ENCODE measurements at places on chromosomes 13 and 19.

DNA sequence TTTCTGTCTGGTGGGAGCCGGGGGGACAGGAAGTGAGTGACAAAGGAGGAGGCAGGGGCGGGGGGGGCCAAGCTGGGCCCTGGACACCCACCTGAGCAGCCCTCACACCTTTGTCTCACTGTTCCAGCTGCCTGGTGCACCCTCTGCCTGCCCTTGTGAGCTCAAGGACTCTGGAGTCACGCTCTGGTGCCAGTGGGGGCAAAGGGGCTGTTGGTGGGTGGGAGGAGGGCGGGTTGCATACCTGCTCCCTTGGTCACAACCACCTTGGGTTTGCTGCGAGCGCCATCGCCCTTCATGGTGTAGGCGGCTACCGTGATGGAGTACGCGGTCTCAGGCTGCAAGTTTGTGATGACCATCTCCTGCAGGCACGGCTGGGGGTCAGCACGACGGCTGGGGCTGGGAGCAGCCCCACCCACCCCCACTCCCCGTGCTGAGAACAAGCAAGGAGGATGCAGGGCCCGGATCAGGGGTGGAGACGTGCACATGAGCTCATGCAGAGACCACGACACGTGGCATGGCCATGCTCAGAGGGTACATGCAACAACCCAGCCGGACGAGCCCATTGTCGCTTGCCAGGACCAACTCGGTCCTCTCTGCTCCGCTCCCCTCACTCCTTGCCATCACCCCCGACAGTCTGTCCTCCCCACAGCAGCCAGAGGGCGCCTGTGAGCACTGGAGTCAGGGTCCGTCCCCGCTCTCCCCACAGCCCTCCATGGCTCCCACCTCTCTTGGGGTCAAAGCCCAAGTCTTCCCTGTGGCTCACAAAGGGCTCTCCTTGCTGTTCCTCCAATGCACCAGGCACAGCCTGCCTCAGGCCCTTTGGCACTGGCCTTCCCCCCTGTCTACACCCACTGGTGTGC is 114.9 kb downstream of the PTPRS start:
- no peaks in the 10 kb centered on the region for H3K4me1 ChIP-seq
- no peaks in the 10 kb centered on the region for H3K27me3 ChIP-seq
- no peak overlapping the region for H3K4me3 ChIP-seq
- H3K27ac ChIP-seq = no peak overlapping the region

GRCh38 chr13:23183292-23183691 is 2.5 kb downstream of the SGCG start:
- H3K36me3 ChIP-seq = no peaks in the 10 kb centered on the region
- H3K27ac ChIP-seq = peak overlapping the region; percentile 81
- peaks cover 39% of the 10 kb centered on the region for H3K4me1 ChIP-seq
- H3K27me3 ChIP-seq = no peaks in the 10 kb centered on the region
- peak; percentile 74 for DNase-seq

DNA sequence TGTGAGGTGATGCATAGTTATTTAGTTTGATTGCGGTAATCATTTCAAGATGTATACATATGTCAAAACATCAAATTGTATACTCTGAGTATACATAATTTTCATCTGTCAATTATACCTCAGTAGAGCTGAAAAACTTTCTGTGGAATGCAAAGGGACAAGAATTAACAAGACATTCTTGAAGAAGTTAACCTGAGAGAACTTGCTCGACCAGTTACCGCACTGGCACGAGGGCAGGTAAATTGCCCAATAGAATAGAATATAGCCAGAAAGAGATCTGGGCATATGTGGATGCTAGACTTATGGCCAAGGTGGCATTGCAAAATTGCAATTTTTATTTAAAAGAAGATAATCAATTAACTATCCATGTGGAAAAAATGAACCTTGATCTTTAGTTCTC is 42.3 kb upstream of the GJB6 start:
- H3K4me3 ChIP-seq = no peak overlapping the region
- H3K27ac ChIP-seq = no peak overlapping the region
- no peaks in the 10 kb centered on the region for H3K4me1 ChIP-seq
- DNase-seq = no peak

DNA sequence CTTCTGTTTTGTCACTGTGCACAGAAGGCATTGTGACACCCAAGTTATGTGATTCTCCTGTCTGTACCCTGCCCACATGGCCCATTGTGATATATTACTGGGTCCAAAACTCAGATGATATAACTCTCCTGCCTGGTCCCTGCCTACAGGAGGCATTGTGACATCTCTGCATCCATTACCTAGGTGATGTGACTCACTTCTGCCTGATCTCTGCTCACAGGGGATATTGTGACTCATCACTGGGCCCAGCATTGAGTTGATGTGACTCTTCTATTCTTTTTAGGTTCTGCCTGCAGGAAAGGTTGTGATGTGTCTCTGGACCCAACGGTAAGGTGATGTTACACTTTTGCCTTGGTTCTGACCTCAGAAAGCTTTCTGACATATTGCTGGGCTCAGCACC is 67.9 kb upstream of the ZNF724 start:
- no peak overlapping the region for H3K27ac ChIP-seq
- H3K4me1 ChIP-seq = no peaks in the 10 kb centered on the region
- no peaks in the 10 kb centered on the region for H3K36me3 ChIP-seq
- DNase-seq = no peak
- H3K4me3 ChIP-seq = no peak overlapping the region
- H3K27me3 ChIP-seq = no peaks in the 10 kb centered on the region

DNA sequence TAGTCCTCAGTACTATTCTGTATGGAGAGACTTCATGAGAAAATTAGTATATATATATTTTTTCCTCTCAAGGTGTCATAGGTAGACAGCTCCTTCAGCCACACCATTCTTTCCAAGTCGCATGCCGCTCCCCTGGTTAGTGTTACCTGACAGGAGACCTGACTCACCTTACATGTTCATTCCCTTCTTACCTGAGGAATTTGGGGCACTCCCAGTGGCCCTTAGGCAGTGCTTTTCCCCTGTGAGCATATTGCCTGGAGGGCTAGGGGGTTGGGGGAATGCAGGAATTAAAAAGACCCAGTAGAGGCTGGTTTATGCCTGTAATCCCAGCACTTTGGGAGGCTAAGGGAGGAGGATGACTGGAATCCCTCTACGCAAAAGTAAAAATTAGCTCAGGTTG is 9.0 kb upstream of the ACTN4 start:
- peaks cover 36% of the 10 kb centered on the region for H3K36me3 ChIP-seq
- peak overlapping the region; percentile 4 for H3K27ac ChIP-seq
- no peaks in the 10 kb centered on the region for H3K27me3 ChIP-seq
- peaks cover 8% of the 10 kb centered on the region for H3K4me1 ChIP-seq
- DNase-seq = no peak
- no peak overlapping the region for H3K4me3 ChIP-seq

DNA sequence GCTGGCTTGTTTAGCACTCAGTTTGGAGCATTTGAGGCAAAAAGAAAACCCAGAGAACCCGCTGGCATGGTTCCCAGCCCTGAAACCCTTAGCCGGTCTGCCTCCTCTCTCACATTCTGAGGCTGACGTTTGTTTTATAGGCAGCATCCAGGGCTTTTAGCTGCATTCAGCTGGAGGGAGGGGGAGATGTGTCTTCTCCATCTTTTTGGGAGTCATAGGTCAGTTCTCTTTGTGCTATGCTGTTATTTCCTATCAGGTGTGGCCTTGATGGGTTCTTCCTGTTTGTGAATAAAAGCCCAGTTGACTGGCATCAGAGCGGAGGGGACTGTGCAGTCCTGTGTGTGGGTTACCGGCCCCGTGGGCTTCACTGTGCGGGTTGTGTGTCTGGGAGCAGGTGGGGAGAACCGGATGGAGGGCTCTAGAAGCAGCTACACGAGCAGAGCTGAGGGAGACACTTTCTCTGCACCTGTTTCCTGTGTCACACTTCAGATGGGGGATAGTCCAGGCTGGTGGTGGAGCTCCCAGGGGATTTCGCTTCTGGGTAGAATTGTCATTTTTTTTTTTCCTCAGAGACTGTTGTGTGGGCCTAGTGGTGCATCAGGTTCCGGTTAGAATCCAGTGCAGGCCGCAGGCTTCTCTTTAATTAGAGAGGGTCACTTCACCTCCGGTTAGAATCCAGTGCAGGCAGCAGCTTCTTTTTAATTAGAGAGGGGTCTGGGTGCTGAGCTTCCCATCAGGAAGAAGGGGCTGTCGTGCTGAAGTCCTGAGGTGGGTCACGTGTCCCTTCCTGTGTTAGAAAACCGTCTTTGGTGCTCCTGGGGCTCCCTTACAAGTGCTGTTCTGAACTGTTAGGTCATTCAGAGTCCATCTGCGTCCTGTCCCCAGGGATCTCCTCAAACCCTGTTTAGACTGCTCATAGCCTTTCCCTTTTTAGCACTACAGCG is 69.6 kb downstream of the ARHGEF7 start:
- no peak for DNase-seq
- peaks cover 80% of the 10 kb centered on the region for H3K4me1 ChIP-seq
- H3K36me3 ChIP-seq = no peaks in the 10 kb centered on the region
- peak overlapping the region; percentile 69 for H3K27ac ChIP-seq

DNA sequence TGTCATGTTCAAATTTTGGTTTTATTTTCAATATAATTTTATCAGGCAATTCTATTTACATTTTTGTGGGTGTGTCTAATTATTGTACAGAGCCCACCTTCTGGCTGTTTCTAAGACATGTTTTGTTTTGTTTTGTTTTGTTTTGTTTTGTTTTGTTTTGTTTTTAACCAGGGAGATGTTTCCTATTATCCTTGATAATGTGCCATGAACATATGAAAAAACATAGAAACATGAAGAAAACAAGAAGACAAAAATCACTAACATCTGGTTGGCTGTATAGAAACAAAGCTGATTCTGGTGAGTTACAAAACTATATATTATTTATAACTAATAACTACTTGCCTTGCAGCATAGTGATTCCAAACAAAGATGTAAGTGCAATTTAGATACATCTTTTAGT is 128.1 kb upstream of the TRPC4 start:
- no peak for DNase-seq
- no peak overlapping the region for H3K27ac ChIP-seq
- H3K36me3 ChIP-seq = no peaks in the 10 kb centered on the region
- no peaks in the 10 kb centered on the region for H3K27me3 ChIP-seq

DNA sequence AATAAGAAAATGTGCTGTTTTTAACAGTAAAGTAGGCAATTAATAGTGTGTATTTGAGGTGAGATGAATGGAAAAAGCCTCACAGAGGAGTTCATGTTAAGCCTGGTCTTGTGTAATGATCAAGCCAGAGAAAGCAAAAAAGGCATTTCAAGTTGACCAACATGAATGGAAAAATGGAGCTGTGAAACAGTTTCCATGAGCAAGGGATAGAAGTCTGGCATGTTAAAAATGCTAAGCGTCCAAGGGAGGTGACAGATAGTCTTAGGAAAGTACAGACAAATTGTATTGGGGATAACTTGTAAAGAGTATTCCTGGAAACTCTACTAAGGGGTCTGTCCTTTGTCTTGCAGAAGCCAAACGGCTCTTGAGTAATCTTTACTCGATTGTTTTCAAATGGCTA is 506.8 kb upstream of the ATXN8OS start:
- H3K4me3 ChIP-seq = no peak overlapping the region
- H3K36me3 ChIP-seq = no peaks in the 10 kb centered on the region
- no peak overlapping the region for H3K27ac ChIP-seq
- H3K4me1 ChIP-seq = no peaks in the 10 kb centered on the region

- H3K4me1 ChIP-seq = no peaks in the 10 kb centered on the region
- no peak for DNase-seq
- H3K36me3 ChIP-seq = no peaks in the 10 kb centered on the region
- no peak overlapping the region for H3K27ac ChIP-seq
Measured at GRCh38 chr19:6956573-6956972, 64.7 kb downstream of the MBD3L2B start.

- no peaks in the 10 kb centered on the region for H3K27me3 ChIP-seq
- H3K4me1 ChIP-seq = no peaks in the 10 kb centered on the region
- H3K36me3 ChIP-seq = no peaks in the 10 kb centered on the region
- no peak overlapping the region for H3K27ac ChIP-seq
- DNase-seq = no peak
Measured at GRCh38 chr19:33335446-33335845, 33.1 kb upstream of the CEBPA start.

GRCh38 chr13:42354241-42355091 is 82.5 kb downstream of the AKAP11 start:
- no peak overlapping the region for H3K27ac ChIP-seq
- no peaks in the 10 kb centered on the region for H3K4me1 ChIP-seq
- no peak for DNase-seq
- no peak overlapping the region for H3K4me3 ChIP-seq
- no peaks in the 10 kb centered on the region for H3K36me3 ChIP-seq

GRCh38 chr13:46176756-46177155 is 5.2 kb downstream of the LCP1 start:
- no peak overlapping the region for H3K27ac ChIP-seq
- DNase-seq = no peak
- H3K27me3 ChIP-seq = peaks cover under 1% of the 10 kb centered on the region
- H3K4me1 ChIP-seq = no peaks in the 10 kb centered on the region
- H3K36me3 ChIP-seq = no peaks in the 10 kb centered on the region

DNA sequence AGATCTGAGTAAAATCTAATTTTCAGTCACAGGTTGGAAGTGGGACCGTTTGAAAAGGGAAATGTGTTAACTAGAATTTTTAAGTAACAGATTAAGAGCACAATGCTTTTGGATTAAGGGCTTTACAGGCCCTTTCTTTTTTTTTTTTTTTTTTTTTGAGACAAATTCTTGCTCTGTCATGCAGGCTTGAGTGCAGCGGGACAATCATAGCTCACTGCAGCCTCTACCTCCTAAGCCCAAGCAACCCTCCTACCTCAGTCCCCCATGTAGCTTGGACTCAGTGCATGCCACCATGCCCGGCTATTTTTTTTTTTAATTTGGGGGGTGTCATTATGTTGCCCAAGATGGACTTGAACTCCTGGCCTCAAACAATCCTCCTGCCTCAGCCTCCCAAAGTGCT is 363.7 kb downstream of the LIG4 start:
- DNase-seq = no peak
- H3K27ac ChIP-seq = no peak overlapping the region
- H3K27me3 ChIP-seq = no peaks in the 10 kb centered on the region
- no peaks in the 10 kb centered on the region for H3K4me1 ChIP-seq
- H3K36me3 ChIP-seq = no peaks in the 10 kb centered on the region

DNA sequence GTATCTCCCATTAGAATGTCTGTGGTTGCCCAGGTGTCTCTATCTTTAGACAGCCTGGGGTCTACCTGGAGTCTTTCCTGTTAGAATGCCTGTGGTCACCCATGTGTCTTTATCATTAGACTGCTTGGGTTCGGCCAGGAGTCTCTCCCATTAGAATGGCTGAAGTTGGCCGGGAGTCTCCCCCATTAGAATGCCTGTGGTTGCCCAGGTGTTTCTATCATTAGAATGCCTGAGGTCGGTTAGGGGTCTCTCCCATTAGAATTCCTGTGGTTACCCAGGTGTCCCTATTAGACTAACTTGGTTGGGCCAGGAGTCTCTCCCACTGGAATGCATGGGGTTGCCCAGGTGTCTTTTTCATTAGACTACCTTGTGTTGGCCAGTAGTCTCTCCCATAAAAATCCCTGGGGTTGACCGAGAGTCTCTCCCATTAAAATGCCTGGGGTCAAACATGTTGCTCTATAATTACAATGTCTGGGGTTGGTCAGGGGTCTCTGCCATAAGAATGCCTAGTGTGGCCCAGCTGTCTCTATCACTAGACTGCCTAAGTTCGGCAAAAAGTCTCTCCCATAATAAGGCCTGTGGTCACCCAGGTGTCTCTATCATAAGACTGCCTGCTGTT is 1448.7 kb downstream of the UQCRFS1 start:
- DNase-seq = no peak
- H3K4me1 ChIP-seq = peaks cover 11% of the 10 kb centered on the region
- no peaks in the 10 kb centered on the region for H3K36me3 ChIP-seq
- H3K27me3 ChIP-seq = no peaks in the 10 kb centered on the region
- H3K27ac ChIP-seq = no peak overlapping the region
